ENCODE measurements at places on chromosomes 1 and 21.

- no peak for DNase-seq
These were observed 426.1 kb downstream of the PTPRC start for GRCh38 chr1:199064971-199065370.

GRCh38 chr1:221991221-221991620 is 249.3 kb upstream of the DUSP10 start:
- DNase-seq: no peak

DNA sequence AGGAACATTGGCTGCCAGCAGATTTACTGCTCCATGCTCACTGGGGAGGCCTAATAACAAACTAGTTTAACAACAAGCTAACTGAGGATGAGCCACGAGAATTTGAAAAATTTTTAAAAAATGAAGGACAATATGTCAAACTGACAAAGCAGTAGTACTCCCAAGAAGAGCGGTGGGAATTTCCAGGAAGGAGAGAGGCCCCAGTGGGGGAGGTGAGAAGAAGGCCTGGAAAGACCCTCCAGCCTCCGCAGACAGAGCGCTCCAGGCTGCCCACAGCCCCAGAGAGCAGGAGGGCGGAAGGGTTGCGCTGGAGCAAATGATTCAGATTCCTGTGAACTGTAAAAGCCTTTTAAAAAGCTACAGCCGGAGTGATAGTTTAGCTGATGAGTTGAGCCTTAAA is 78.5 kb downstream of the SIPA1L2 start:
- no peak for DNase-seq

GRCh38 chr1:145884675-145885074 is 991 bp downstream of the ANKRD35 start:
- no peak for DNase-seq

GRCh38 chr1:15525050-15526020 is 1.3 kb upstream of the DNAJC16 start:
- DNase-seq: no peak

- DNase-seq: no peak
These were observed 13.8 kb downstream of the AGT start for GRCh38 chr1:230700132-230700531.

DNA sequence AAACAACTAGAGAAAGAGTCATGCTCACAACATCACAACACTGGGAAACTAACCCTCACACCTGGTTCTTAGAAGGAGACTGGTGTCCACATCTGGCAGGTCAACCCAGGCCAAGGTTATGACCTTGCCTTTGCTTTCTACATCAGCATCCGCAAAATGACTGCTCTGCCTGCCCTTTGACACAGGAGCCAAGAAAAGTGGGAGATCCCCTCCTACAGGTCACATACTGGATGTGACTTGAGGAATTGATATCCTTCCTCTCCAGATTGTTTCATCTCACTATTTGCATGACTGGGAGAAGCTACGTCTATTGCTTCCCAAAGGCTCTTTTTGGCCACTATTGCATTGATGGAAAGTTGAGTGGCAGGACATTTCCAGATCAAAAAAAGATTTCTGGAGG is 115.5 kb downstream of the MIS18A start:
- no peak for DNase-seq

DNA sequence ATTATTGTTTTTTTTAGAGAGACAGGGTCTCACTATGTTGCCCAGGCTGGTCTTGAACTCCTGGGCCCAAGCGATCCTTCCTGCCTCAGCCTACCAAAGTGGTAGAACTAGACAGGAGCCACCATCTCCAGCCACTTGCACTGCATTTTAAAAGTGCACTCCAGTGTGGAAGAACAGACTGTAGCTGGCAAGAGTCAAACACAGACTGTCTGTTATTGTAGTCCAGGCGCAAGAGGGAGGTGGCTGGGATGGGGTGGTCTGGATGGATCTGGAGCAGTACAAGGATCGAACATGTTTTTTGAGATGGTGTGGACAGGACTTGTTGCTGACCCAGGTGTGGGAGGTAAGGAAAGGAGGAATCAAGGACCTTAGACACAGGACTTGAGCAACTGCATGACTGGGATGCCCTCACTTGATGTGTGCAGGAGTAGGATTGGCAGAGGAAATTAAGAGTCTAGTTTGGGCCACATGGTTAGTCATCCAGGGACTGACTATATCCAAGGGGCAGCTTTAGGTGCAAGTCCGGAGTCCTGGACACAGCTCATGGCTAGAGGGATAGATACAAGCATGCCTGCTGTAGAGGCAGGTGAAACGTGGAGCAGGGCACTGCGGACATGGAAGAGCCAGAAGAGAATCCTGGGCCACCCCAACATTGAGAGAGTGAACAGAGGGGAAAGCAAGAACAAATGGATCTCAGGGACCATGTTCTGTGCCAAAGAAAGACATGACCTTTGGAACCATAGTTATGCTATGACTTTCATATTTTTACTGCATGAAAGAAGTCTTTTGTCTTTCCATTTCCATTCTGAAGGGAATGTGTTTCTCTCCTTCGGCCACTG is 42.0 kb downstream of the ELK4 start:
- no peak for DNase-seq

- DNase-seq: no peak
These were observed 10.7 kb upstream of the MYOCOS start for GRCh38 chr1:171611306-171611705.

GRCh38 chr1:60118085-60118484 is 44.5 kb upstream of the C1orf87 start:
- DNase-seq: no peak
